Stimulated activated CD8-positive, alpha-beta memory T cell treated with anti-CD3 and anti-CD28 coated beads, Interleukin-2, amount 100 ng/mL, for 48 hours (primary cell): ENCODE measurements at places on chromosomes 11 and 22.

DNA sequence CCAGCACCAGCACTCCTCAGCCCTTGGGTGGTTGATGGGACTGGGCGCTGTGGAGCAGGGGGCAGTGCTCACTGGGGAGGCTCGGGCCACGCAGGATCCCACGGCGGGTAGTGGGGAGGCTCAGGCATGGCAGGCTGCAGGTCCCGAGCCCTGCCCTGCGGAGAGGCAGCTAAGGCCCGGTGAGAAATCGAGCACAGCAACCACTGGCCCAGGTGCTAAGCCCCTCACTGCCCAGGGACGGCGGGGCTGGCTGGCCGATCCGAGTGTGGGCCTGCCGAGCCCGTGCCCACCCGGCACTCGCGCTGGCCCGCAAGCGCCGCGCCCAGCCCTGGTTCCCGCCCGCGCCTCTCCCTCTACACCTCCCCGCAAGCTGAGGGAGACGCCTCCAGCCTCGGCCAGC is 56.0 kb upstream of the ZNF195 start:
- no peak for DNase-seq

- no peak for DNase-seq
Measured at GRCh38 chr11:61955422-61956135, 5.4 kb downstream of the BEST1 start.

GRCh38 chr11:112734207-112734606 is 227.0 kb upstream of the NCAM1 start:
- no peak for DNase-seq

- DNase-seq = no peak
Measured at GRCh38 chr11:101584129-101584515, 315 bp upstream of the TRPC6 start.

DNA sequence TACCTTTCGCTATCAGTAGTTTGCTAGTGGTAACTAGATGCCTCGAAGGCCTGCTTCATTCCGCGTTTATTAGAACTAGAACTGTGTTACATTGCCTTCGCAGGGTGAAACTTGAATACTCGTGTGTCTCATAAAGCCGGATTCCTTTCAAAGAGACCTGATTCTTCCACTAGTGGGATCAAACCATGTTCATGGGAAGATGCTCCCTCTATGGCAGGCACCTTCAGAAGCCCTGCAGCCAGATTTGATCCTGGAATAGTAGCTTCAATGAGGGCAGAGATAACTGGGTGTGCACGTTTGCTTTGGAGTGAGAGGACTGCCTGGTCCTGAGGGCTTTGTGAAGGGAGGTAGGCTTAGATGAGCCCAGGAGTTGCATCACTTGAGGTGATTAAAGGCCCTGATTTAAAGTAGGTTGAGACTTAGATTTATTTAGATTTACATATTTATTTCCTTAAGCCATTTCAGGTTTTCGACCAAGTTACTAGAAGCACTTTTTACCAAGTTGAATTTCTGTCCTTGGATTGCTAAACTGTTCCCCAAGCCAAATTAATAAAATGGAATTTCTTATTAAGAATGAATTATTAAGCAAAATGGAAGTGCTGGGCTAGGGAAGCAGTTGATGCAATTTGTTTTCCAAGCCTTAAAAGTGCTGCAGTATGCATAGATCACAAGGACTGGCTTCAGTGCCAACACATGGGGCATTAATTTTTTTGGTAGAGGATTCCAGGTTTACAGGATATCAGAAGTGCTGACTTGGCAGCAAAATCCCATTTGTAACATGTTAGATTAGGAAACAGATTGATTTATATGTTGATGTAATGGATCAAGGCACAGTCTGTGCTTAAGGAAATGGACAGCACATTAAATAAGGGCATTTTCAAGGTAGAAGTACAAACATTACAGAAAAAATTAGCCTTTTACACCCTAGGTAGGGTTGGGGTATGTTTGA is 32.9 kb downstream of the APLP2 start:
- DNase-seq = no peak

DNA sequence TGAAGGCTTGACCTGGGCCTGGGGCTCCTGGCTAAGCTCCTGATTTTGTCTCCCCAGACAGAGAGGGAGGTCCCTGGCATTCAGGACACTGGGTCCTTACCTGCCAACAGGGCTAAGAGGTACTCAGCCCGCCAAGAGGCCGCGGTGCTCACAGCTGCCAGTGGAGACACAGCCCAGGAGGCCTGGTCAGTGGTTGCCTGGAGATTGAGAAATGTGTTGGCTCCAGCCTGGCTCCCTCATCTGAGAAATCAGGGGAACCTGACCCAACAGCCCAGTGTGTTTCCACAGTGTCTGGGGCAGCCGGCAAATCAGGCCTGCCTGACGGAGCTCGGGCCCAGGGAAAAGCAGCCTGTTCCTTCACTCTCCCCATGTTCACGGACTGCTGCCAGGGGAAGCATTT is 79.4 kb upstream of the NAV2 start:
- no peak for DNase-seq

DNA sequence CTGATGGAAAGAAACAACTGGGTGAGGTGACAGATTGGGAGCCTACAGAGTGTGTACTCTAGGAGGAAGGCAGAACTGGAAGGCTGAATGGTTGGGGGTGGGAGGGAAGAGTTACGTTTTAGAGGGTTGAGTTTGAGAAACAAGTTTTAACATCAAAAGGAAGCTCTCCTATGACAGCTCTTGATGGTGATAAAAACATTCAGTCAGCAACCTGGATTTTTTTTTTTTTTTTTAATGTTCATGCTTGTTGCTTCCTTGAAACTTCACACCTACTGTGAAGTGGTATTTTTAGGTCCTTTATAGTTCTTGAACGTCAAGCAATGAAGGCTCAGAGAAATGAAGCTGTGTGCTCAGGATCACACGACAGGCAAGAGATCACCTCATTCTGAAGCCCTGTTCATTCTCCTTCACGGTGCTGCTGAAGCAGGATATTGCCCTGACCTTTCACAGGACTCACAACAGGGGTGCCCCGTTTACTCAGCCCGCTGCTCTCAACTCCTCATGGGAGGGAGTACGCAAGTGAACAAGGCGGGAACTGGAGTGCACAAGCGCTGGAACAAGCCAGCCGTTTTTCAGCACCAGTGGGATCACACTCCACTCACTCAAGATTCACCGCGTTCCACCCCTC is 1.6 kb upstream of the TMEM109 start:
- DNase-seq = no peak

GRCh38 chr11:62273789-62274275 is 3.9 kb downstream of the SCGB2A2 start:
- DNase-seq = no peak

DNA sequence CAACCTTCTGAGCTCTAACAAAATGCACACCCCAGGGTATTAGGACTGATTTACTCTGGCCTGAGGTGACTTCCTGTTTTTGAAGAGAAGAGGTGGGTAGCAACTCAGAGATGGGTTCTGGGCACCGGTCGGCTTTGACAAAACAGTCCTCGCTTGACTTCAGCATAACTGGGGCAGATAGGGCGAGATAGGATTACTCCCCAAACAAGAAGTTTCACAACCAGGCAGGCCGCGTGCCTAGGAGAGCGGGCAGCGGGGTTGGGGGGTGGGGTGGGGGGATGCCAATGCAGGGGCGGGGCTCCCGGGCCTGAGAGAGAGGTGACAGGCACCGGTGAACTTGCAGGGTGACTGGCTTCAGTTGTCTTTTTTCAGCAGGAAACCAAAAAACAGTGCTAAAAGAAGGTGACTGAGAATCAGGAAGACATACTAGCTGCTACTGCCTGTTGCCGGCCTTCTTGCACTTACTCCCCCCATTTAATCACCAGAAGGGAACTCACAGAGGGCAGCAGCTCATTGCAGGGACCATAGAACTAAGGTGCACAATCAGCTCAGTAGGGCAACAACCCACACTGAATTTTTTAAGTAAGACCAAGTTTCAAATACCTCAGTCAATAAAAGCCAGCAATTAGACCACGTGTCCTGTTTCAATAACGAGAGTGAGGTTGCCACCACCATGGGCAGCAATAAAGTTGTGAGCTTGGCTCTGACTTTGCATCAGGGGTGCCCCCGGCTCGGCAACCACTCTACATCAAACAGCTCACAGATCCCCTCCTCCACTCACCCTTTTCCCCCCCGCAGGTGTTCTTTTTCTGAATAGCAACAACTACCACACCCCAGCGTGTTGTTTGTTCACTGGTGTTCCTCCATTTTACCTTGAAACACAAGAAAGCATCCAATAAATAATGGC is 37.2 kb upstream of the ETS1 start:
- DNase-seq = peak; percentile 37
